ENCODE measurements at places on chromosomes 1 and 21.

DNA sequence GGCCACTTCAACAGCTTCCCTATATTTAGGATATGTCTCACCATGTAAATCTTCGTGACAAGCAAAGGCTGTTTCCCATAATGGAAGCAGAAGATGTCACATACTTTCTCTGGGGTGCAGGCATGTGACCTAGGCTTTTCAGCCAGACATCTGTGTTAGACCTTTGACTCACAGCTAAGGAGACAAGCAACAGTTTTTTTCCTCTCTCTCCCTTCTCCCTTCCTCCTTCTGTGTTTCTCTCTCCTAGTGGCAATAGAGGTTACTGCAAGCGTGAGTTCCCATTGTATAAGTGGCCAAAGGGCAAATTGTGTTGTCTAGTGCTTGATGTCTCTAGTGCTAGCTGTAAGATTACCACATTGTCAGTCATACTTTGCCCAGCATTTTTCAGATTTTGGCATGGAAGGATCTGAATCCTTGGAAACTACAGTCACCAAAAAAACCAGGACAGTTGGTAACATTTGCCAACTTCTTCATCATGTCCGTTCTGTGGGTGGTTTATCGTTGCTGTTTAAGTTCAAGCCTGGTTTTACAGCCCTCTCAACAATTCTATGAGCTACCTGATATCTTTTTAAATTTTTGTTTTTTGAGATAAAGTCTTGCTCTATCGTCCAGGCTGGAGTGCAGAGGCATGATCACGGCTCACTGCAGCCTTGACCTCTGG lies 44.4 kb upstream of the RABGAP1L start:
- peak; percentile 9 for DNase-seq

DNA sequence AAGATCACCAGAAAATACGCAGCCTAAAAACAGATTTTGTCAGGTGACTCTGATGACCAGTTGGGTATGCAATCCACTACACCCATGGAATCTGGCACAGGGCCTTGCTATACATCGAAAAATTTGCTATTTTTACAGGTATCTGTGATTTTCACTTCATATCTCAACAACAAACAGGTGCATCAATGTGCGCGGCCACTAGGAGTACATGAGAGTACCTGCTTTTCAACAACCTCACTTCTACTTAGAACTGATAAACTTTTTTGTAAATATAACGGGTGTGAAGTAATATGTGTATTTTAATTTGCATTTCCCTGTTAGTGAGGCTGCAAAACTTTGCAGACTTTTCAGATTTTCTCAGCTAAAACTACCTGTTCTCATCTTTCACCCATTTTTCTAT lies 80.8 kb downstream of the SLC45A1 start:
- no peak for DNase-seq

GRCh38 chr1:241310451-241310850 lies 46.6 kb downstream of the RGS7 start:
- peak; percentile 7 for DNase-seq

- DNase-seq, result no peak
These were observed 10.8 kb upstream of the SOX13 start for GRCh38 chr1:204062106-204062505.

DNA sequence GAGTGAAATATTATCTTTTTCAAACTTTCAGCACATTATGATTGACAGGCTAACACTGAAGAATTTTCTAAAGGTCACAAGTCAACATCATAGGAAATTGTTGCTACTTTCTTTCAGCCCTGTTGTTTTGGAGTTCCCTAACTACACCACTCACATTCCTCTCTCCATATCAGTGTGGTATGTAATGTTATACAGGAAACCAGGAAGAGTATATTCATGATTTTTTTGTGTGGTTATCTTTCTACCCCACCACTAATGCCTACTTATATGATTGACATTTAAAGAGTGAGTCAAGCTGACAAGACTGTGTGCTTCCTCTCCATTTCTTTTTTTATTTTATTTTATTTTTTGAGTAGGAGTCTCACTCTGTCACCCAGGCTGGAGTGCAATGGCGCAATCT lies 47.8 kb upstream of the PRDM2 start:
- no peak for DNase-seq

DNA sequence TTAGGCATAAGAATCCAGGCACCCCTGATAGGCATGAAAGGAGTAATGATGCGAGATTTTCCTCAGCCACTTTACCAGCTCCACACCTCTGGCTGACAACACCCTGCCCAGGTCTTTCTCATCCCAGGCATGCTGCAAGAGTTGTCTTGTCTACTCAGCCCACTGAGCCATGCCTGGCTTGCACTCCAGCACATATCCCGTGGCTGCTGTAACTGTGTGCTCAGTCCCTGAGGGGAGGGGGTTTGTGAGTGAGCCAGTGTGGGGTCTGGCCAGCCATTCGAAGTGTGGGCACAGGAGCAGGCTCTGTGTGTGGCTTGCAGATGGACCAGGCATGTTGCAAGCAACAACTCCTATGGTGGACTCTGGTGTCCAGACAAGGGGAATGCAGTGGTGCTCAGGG lies 529.6 kb downstream of the ADGRL2 start:
- no peak for DNase-seq

DNA sequence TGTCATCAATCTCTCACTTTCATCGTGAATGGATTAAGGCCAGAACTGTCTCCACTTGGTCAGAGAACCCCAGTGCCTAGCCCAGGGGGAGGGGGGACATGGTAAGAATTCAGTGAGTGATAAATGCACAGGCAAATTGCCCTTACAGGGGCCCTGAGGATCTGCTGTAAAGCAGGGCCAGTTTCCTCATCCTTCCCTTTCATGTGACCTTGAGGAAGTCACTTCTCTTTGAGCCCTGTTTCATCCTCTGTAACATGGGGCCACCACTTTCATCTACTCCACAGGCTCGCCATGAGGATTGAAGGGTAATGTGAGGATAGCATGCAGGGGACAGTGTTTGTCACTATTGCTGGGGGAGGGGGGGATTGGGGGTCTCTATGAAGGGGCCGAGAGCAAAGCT lies 28.1 kb upstream of the C1QA start:
- DNase-seq, result no peak
